IMR-90 (cell line): ENCODE measurements at places on chromosomes 5 and 9. TPM values are rescaled to one million over a fixed set of nuclear protein-coding genes. Genes with fewer than 3 reads are reported as not detected.
A peak's percentile ranks its signal among the peaks of the same experiment; 100 is the strongest.

GFRA3 gene
- not detected in 2 replicates for total RNA-seq

DNA sequence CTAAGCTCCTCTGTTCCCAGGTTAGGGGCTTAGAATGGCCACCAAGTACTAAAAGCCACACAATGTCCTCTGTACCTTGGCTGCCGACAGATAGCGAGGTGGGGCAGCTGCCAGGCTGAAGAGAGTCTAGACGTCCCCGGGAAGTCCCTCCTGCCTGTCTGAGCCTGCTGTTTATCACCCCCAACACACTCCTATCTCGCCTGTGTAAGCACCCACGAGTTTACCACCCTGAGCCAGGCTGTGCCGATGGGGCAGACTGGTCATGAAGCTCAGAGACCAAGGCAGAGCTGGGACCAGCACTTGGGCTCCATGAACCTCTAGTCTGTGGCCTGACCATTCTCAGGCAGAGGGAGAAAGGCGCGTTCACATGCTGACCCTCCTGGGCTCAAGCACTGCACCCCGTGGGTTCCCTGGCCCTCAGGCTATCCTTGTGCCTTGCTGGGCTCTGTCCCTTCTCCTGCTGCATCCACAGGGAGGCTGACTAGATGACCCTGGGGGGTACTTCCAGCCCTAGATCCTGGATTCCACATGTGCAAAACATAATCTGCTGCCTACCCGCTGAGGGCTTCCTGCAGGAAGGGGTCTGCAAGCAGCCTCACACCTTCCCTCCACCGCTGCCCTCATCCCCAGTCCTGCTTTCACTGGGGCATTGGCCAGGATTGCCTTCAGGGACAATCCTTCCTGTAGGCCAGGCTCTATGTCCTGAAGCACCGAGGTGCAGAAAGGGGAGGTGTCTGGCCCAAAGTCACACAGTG, 18.6 kb upstream of the SLC25A51 start:
- H3K27me3 ChIP-seq: no peaks in the 10 kb centered on the region
- DNase-seq: no peak
- H3K36me3 ChIP-seq: peaks cover 46% of the 10 kb centered on the region
- H3K4me3 ChIP-seq: no peak overlapping the region
- peaks cover 17% of the 10 kb centered on the region for H3K4me1 ChIP-seq

PITX1 gene
- total RNA-seq: 10.3 and 10.4 TPM in 2 replicates

PCDHB10 gene
- total RNA-seq: under 0.01 and 0.18 TPM in 2 replicates

DNA sequence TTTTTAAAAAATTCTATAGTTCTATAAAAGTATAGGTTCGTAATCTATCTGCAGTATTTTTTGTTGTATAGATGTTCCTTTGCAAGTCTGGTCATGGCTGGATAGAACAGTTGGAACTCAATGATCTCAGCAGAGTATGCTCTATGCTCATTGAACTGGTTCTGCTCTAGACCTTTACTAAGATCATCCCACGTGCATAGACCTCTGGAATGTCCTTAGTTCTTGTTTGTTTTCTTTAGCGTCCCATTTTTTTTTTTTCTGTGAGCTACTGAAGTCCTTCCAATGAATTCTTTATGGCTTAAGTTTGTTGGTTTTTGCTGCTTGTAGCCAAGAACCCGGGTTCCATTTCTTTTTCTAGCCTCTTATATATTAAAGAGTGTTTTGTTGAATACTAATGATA, 3.5 kb downstream of the TMEM38B start:
- no peaks in the 10 kb centered on the region for H3K4me1 ChIP-seq
- no peak overlapping the region for H3K4me3 ChIP-seq
- peaks cover 6% of the 10 kb centered on the region for H3K27me3 ChIP-seq
- peak; percentile 38 for DNase-seq

GPR151 gene
- total RNA-seq: not detected in 2 replicates

GRCh38 chr9:446074-446699, 231.5 kb downstream of the DOCK8 start:
- no peak for DNase-seq
- H3K27me3 ChIP-seq: peaks cover 5% of the 10 kb centered on the region
- no peaks in the 10 kb centered on the region for H3K36me3 ChIP-seq
- H3K4me1 ChIP-seq: no peaks in the 10 kb centered on the region; the same call in 1 of the 2 replicates
- H3K27ac ChIP-seq: no peak overlapping the region

DNA sequence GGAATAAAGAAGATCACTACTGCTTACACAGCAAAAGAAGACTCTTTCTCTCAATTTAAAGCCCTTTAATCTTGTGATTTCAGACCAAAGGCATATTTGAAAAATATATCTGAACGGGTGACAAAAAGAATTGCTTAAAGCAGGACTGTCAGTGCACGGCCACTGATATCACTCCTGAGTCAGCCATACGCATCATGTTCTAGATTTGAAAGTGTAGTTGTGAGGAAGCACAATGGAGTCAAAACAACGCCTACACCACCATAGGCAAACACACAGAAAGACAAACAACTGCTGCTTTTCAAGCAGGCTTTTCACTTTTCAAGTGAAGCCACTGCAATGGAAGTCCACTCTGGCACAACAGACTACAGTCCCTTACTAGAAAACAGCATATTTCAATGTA, 141.7 kb downstream of the AUH start:
- DNase-seq: no peak
- H3K4me1 ChIP-seq: peaks cover 6% of the 10 kb centered on the region; the same call in 1 of the 2 replicates
- no peak overlapping the region for H3K27ac ChIP-seq
- no peaks in the 10 kb centered on the region for H3K27me3 ChIP-seq
- H3K4me3 ChIP-seq: no peak overlapping the region
- peaks cover 9% of the 10 kb centered on the region for H3K36me3 ChIP-seq

DNA sequence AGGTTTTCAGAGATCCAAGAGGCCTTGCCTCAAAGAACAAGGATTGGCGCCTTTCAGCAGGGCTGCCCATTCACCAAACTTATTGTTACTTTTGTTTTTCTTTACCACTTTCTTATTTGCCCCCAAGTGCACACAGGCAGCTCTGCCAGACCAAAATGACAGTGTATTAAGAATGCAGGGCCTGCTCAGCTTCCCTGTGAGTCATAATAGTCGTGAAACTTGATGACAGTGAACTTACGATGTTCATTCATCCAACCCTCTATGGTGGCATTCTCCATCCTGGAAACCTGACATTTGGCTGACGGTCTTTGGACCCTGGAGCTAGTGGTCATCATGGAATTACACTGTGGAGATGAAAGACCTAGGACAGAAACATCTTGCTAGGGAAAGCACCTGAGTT, 44.3 kb downstream of the UBE2QL1 start:
- H3K27me3 ChIP-seq: no peaks in the 10 kb centered on the region
- no peak overlapping the region for H3K27ac ChIP-seq
- DNase-seq: no peak
- no peaks in the 10 kb centered on the region for H3K4me1 ChIP-seq
- H3K36me3 ChIP-seq: no peaks in the 10 kb centered on the region

DNA sequence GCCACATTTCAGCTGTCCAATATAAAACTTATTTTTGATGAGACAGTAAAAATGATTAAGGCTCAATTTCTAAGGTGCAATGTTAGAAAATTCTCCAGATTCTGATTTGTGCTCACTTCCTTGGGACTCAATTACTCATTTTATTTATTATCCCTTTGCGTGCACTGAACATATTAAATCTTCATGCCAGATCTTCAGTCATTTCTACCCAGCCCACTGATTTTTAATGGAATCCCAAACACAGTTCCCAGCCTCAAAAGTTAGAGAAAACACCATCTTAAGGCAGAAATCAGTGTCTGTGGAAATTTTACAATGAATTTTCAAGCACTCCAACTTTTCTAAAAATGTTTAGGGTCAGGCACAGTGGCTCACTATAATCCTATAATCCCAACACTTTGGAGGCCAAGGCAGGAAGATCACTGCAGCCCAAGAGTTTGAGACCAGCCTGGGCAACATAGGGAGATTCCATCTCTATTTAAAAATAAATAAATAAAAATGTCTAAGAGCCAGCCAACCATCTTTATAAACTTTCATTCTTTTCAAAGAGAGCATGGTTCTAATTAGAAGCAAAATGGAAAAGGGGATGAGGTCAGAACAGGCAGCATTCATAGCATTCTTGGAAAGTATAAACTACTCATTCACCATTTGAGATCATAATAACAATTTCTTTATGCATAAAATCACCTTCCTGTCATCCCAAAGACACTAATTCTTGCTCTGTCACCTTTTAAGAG, 53.7 kb downstream of the TLE1 start:
- H3K4me3 ChIP-seq: no peak overlapping the region
- H3K27me3 ChIP-seq: no peaks in the 10 kb centered on the region
- peak; percentile 75 for DNase-seq

DNA sequence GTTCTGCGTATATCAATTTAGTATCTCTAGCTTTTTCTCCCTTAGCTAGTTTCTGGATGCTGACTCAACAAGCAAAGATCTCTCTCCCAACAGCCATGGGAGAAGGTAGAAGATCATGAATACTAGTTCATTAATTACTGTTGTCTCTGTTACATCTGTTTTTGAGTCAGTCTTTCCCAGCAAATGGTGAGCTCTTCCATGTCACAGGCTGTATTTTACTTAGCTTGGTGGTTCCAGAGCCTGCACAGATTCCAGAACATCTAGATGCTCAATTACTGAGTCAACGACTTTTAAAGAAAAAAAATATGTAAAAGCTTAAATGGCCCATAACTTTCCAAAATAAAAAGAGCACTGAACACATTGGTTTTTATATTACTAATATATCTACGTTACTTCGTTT, 307.2 kb downstream of the NSG2 start:
- H3K27ac ChIP-seq: no peak overlapping the region
- no peaks in the 10 kb centered on the region for H3K4me1 ChIP-seq
- no peak for DNase-seq
- H3K4me3 ChIP-seq: no peak overlapping the region
- no peaks in the 10 kb centered on the region for H3K27me3 ChIP-seq
- no peaks in the 10 kb centered on the region for H3K36me3 ChIP-seq

GRCh38 chr9:85115473-85115872, 445.9 kb downstream of the NTRK2 start:
- no peak overlapping the region for H3K4me3 ChIP-seq
- H3K36me3 ChIP-seq: no peaks in the 10 kb centered on the region
- DNase-seq: no peak
- no peaks in the 10 kb centered on the region for H3K27me3 ChIP-seq

SMARCA2 gene
- 26.7 and 29.2 TPM in 2 replicates for total RNA-seq
